Gastroesophageal sphincter (tissue), 4 donors: ENCODE measurements at places on chromosomes 7 and 10. TPM values are rescaled to one million over a fixed set of nuclear protein-coding genes. Genes with fewer than 3 reads are reported as not detected.
A peak's percentile ranks its signal among the peaks of the same experiment; 100 is the strongest.

GRCh38 chr10:48639632-48640031 lies 34.8 kb upstream of the ARHGAP22 start:
- no peak for ATAC-seq

DNA sequence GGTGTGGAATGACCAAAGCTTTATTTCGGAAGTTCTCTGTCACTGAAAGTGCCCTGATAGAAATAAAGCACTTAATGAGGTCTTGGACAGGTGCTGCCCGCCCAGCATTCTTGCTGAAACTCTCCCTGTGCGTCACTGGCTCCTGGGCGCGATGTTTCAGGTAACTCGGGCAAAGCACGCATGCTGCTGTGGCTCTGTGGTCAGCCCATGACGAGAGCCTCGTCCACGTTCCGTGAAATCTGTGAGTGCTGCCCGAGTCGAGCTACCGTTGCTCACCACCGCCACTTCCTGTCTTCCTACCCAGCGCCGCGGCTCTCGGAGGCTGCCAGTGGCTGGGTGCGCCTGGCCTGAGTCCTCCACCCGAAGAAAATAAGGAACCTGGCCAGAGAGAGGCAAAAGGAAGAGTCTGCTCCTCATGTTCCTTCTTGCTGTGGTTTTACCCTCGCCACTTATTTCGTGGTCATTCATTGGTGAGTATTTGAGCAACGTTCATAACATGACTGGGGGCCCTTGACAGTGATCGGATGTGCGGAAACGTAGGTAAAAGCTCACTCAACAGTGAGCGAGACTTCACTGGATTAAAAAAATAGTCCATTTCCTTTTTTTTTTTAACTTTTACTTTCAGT lies 95.5 kb downstream of the MAP3K8 start:
- peak; percentile 60 for ATAC-seq

GRCh38 chr7:90210981-90211380 lies 559 bp upstream of the STEAP2 start:
- peak; percentile 4 for ATAC-seq

GRCh38 chr7:21986096-21986495 lies 40.4 kb upstream of the CDCA7L start:
- no peak for ATAC-seq

Gene RGR
- total RNA-seq, result 1.1 TPM

Gene AGR3
- not detected for total RNA-seq

Gene TMEM236
- 1.6 TPM for total RNA-seq

Gene ITPRID1
- total RNA-seq, result 0.49 TPM

DNA sequence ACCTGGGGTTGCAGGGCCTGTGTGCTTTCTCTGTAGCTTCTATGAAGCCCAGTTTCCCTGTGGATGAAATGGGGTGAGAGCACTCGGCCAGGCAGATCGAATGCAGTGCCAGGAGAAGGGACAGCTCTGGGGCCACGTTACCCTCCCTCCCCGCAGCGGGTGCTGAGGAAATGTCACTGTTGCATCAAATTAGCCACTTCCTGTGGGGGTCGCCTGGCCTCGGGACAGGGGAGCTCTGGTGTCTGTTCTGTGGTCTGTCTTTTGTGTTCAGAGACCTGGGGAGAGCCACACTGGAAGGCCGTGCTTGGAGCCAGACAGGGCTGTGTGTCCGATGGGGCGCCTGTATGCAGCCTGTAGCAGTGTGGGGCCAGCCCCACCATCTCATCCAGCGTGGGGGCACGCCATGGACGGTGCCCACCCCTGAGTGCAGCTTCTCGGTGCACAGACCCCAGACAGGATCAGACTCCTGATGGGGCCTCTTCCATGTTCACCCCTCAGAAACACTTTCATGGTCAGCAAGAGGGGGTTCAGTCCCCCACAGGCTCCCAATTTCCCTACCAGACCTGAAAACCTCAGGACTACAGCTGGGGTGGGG lies 13.6 kb downstream of the TTYH3 start:
- no peak for ATAC-seq

DNA sequence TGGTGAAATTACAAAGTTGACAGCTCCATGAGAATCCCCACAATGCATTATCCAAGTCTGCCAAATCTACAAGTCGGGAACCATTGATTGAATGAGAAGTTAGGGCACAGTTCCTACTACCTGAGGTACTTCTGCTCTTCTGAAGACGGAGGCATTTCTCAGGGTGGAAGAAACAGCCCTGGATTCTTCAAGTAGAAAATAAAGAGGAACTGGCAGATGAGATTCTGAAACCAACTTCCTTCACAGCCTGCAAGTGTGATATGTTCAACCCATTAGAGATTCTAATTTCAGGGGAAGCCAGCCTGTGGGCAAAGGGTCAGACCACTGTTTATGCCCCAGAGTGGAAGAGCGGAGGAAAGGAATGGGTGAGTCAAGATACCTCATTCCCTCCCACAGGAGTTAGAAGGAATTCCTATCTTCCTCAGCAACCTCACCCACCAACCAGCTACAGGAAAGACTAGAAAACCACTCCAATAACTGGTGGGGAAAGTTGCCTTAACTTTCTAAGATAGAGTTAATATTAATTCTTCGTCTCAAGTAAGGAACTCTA lies 50.5 kb upstream of the BMPER start:
- no peak for ATAC-seq

GRCh38 chr7:24341691-24342413 lies 57.9 kb downstream of the NPY start:
- ATAC-seq, result no peak

Gene CRHR2
- total RNA-seq, result 0.77 TPM

DNA sequence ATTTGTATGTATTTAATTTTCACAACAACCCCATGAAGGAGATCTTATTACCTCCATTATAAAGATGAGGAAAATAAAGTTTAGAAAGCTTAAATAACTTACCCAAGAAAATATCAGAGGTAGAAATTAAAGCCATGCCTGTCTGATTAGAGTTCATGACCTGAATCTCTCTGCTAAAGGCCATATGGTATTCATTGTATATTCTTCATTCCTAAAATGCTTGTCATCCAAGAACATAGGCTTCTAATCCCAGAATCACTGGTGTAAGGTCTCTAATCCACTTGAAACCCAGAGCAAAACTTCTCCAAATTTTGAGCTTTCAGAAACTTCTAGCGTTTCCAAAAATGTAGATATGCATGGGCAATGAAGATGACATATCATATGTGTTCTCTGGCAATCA lies 72.3 kb upstream of the YAE1 start:
- ATAC-seq, result no peak

Gene TET1
- 7.2 TPM for total RNA-seq

DNA sequence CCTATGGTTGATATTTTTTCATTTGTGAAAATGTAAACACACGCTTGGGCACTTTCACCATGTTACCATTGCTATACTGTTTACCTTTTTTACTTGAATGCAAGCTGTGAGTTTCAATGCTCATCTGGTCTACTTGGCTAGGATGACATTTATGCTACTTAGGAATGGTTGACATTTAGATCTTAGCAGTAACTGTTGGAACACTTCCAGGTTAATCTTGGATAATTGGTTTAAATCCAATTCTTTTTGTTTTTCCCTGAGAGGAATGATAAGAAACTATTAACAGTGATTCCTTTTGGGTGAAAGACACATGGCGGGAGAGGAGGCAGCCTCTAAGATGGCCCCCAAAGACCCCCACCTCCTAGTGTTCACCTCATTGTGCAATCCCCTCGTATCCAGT lies 51.4 kb upstream of the AMPH start:
- no peak for ATAC-seq

- ATAC-seq, result no peak
Measured at GRCh38 chr10:72455889-72456595, 101.3 kb upstream of the DNAJB12 start.

Gene NEUROD6
- total RNA-seq, result not detected

DNA sequence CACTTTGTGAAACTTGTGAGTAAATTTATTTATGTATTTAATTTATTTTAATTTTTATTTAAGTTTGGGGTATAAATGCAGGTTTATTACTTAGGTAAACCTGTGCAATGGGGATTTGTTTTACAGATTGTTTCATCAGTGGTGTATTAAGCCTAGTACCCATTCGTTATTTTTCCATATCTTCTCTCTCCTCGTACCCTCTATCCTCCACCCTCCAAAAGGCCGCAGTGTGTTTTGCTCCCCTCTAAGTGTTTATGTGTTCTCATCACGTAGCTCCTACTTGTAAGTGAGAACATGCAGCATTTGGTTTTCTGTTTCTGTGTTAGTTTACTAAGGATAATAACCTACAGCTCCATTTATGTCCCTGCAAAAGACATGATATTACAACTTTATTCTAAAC lies 145.4 kb upstream of the SMIM30 start:
- ATAC-seq, result no peak

Gene C10orf95
- total RNA-seq, result not detected

DNA sequence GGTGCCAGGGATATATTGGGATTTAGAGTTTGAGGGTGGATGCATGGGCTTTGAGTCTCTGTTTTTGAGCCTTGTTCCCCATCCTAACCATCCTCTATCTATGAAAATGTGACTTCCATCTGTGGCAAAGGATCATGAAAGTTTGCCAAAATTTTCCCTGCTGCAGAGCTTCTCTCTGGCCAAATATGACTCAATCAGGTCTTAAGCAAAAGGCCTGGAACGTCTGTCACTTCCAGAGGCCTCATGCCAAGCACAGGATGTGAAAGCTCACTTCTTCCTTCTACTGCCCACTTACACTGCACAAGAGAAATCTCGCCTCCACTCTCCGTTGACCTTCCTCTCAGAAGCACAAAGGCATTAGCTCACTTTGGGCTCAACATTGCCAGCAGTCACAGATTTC lies 696.9 kb upstream of the NRP1 start:
- peak; percentile 88 for ATAC-seq

- ATAC-seq, result no peak
Measured at GRCh38 chr7:155759740-155760430, 52.4 kb downstream of the SHH start.

- ATAC-seq, result peak; percentile 31
Measured at GRCh38 chr7:883055-884021, 7.0 kb downstream of the GET4 start.

Gene GRID1
- 2.7 TPM for total RNA-seq

Gene DYNC1I1
- total RNA-seq, result 23.8 TPM

DNA sequence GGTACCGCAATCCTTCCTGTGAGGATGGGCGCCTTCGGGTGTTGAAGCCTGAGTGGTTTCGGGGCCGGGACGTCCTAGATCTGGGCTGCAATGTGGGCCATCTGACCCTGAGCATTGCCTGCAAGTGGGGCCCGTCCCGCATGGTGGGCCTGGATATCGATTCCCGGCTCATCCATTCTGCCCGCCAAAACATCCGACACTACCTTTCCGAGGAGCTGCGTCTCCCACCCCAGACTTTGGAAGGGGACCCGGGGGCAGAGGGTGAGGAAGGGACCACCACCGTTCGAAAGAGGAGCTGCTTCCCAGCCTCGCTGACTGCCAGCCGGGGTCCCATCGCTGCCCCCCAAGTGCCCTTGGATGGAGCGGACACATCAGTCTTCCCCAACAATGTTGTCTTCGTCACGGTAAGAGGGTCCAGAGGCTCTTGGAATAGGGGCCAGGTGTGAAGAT lies 1.7 kb downstream of the MEPCE start:
- no peak for ATAC-seq

- peak; percentile 64 for ATAC-seq
Measured at GRCh38 chr10:19944911-19945663, 128.9 kb downstream of the PLXDC2 start.

GRCh38 chr10:97060441-97061084 lies 125.2 kb downstream of the SLIT1 start:
- no peak for ATAC-seq

DNA sequence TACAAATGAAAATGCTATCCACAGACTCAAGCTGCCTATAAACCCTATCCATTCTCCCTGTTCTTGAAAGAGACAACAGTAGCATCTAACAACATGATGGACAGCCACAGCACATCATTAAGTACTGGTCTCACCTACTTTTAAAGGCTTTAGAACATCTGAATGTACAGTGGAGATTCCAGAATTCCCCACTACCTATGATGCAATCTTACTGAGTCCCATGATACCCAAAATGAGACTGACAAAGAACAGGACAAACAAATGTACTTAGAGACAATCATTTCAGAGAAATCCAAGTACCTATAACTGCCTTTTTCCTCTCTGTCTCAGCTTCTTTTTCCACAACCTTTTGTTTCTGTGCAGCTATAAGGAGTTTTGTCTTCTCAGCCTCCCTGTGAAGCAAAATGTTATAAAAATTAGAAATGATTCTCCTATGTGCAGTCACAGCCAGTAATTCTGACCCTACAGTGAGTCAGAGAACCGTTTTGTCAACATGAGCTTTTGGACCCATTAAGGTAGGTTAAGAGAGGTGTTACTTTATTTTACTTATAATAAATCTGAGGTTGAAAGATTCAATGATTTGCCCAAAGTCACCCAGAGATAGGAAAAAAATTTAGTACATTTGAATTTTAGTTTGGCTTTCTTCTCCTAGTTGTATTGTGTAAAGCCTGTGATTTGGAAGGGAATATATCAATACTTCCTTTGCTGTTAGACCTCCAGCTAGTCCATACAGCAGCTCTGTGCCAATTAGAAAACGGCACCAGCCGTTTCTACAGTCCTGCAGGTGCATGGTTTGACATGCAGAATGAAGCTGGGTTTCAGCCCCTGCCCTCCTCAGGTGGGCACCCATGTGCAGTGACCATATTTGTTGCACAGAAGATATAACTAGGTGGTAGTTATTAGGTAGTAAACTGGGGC lies 21.9 kb downstream of the ERLIN1 start:
- ATAC-seq, result no peak

GRCh38 chr7:99141841-99142726 lies 1.8 kb downstream of the SMURF1 start:
- ATAC-seq, result peak; percentile 67

Gene CALN1
- not detected for total RNA-seq

DNA sequence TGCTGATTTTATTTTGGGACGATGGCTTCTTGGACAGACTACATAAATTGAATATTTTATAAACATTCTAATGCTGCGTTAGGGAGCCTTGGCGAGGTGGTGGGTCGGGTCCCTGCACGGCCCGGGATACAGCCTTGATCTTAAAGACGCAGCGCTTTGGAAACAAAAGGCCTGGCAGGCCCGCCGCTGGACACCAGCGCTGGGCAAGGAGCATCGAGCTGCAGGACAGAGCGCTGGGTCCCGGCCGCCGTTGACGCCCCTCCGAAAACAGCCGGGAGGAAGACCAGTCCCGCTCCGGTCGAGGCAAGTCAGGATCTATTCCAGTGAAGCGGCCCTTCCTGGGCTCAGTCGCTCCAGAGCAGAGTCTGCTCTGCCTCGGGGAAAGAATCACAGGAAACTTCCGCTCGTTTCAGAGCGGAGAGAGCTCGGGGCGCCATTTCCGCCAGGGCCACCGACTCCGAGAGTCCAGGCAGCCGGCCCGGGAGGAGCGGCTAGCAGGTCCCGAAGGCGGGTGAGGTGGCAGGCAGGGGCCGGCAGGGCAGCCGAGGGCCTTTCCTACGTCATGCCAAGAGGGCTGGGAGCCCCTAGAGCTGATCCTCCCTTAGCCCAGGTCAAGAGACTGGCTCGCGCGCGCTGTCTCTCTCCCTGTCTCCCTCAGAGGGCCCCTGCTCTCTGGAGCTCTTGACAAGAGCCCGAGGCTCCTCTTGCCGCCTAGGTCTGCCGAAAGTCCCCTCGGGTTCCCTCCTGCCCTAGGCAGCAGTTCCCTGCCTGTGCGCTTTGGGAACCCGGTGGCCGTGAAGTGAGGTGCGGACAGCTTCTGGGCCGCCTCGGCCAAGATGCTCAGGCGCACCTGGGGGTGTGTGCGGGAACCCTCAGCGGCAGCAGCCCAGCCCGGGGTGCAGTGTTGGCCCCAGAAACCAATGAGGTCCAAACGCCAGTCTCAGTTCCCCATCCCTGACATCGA lies 1.4 kb upstream of the DRGX start:
- ATAC-seq, result no peak

Gene TMEM26
- 0.40 TPM for total RNA-seq
